Umbilical cord (tissue), 2 donors: ENCODE measurements at places on chromosomes 7 and 10. TPM values are rescaled to one million over a fixed set of nuclear protein-coding genes. Genes with fewer than 3 reads are reported as not detected.

The PDZD7 gene
- total RNA-seq: 0.48 TPM

GRCh38 chr10:2011106-2011716, 273.9 kb upstream of the ADARB2 start:
- no peak for DNase-seq

DNA sequence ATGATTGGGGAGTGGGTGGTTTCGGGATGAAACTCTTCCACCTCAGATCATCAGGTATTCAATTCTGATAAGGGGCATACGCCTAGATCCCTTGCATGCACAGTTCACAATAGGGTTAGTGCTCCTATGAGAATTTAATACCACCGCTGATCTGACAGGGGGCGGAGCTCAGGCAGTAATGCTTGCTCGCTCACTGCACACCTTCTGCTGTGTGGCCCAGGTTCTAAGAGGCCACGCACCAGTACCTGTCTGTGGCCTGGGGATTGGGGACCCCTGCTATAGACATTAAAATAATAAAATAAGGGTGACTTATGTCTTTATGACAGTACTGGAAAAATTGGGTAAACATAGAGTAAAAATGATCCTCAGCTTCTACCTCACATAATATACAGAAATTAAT, 66.1 kb downstream of the SAMD9 start:
- DNase-seq: no peak

The KIAA1217 gene
- 32.0 TPM for total RNA-seq

- no peak for DNase-seq
Measured at GRCh38 chr10:77581738-77582137, 55.9 kb downstream of the KCNMA1 start.

GRCh38 chr7:159086301-159086925, 58.3 kb downstream of the VIPR2 start:
- DNase-seq: no peak

The CCDC172 gene
- total RNA-seq: 2.9 TPM

GRCh38 chr7:141671705-141672496, 30.1 kb downstream of the DENND11 start:
- no peak for DNase-seq

DNA sequence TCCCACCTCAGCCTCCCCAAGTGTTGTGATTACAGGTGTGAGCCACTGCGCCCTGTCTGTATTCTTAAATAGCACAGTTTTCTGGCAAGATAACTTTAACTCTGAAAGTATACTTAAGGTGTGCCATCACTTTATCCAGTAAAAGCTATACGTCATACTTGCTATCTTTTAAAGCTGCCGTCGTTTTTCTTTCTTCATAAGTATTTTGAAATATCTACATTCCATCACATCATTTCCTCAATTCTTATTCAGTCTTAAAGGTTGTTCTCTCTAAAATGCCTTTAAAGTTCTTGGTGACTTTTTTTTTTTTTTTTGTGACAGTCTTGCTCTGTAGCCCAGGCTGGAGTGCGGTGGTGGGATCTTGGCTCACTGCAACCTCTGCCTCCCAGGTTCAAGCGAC, 34.7 kb downstream of the PTPN12 start:
- no peak for DNase-seq

The ADIRF gene
- 21.9 TPM for total RNA-seq

- DNase-seq: no peak
Measured at GRCh38 chr10:29517352-29517923, 117.3 kb downstream of the SVIL start.

DNA sequence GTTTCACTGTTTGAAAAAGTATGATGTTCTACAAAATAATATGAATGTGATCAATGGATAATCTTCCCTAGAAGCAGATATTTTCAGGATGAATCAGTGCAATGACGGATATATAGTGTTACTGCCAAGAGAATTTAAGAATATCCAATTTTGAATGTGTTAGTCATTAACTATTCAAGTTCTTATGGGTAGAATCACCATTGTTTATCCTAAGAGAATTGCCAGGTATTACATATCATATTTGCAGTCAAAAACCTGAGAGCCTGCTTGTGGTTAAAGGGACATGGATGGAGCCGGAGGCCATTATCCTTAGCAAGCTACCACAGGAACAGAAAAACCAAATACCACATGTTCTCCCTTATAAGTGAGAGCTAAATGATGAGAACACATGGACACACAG, 26.9 kb downstream of the AHR start:
- DNase-seq: no peak

GRCh38 chr7:23965296-23965695, 255.3 kb downstream of the STK31 start:
- DNase-seq: peak; percentile 57

DNA sequence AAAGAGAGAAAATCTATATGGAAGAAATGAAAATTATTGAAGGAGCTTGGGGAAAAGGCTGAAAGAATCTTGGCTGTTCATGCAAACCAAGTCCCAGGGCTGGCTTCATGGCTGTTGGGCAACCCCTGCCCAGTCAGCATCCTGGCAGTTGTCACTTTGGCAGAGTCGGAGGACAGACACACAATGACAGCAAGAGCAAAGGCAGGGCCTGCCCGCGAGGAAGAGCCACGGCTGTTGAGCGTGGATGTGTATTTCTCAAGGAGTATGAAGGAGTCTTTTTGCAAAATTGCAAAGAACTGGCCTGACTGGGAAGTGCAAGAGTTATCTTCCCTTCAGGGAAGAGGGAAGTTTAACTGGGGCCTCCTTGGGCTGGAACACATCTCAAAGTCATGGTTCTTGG, 11.7 kb downstream of the PTPRE start:
- DNase-seq: no peak

DNA sequence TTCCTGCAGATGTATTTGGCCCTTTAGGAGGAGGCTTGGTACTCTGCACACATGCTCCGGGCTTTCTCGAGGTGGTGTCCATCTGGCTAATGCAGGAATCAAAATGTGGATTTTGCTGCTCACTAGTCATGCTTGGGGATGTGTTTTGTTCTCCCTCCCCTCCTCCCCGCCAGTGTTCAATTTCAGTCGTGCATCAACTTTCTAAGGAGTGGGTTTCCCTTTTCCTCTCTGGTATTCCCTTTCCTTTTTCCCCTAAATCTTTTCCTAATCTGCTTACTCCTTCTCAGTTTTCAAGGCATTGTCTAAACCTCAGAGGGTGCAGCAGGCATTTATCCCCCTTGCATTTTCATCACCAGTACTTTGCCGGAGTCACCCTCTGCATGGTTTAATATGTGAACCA, 201.8 kb downstream of the CCDC3 start:
- DNase-seq: no peak

DNA sequence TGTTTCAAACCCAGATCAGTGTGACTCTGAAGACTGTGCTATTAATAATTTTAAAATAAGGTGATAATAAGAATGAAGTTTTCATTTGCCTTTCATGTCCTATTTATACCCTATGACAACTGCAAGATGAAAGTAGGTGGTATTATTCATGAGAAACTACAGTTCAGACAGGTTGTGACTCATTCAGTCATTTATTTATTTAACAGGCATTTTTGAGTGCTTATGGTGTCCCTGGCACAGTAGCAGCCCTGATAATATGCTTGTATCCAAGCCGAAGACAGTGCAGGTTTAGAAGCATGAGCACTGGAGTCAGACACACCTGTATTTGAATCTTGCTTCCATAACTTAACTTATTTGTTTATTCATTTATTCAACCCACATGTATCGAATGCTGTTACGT, 87.1 kb downstream of the FZD1 start:
- no peak for DNase-seq

- no peak for DNase-seq
Measured at GRCh38 chr7:33694006-33694405, 211.3 kb upstream of the BMPER start.

- no peak for DNase-seq
Measured at GRCh38 chr7:41097501-41097900, 605.4 kb downstream of the INHBA start.

DNA sequence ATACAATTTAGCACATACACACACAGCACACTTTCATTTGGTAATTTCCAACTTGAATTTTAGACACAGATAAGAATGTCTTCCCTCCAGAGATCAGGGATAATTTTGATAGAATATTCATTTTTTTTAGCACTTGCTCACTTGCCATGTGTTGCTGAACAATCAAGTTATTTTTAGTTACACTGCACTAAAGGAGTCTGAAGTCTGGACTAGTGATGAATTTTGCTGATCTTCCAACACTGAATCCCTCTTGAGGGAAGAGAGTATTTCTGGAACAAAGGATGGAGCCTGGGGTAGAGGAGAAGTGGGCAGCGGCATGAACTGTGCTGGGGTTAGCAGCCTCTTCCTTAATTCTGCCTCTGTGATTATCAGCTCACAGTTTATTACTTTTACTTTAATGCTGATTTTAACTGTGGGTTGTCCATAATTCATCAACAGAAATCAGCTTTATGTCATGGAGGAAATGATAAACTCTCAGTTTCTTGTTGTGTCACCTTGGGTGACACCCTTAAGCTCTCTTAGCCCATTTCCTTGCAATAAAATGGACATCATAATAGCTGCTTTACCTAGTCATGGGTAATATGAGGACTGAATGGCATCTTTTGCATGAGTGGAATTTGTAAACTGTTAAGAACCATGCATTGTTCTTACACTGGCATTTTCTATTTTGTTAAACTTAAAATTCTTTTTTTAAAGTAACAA, 32.1 kb downstream of the SGPL1 start:
- DNase-seq: peak; percentile 24

GRCh38 chr10:15321431-15322341, 49.4 kb downstream of the FAM171A1 start:
- DNase-seq: peak; percentile 94

The CLRN3 gene
- total RNA-seq: not detected

DNA sequence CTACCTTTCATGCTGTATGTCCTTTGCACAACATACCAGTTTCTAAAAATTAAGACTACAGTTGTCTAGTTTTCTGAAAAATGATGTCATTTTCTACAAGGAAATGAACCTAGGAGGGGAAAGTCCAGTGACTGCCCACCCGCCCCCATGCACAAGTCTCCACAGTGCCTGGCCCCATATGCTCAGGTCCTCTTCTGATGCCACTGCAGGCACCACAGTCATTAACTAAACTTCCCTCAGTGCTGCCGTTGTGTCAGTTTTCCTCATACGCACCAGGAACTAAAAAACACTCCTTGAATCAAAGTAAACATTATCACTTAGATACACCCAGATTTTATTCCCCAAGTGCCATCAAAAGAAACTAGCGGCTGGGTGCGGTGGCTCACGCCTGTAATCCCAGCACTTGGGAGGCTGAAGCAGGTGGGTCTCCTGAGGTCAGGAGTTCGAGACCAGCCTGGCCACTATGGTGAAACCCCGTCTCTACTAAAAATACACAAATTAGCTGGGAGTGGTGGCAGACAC, 6.9 kb upstream of the TNS3 start:
- DNase-seq: no peak

The CLEC2L gene
- 0.96 TPM for total RNA-seq

The NUTM2A gene
- total RNA-seq: not detected

DNA sequence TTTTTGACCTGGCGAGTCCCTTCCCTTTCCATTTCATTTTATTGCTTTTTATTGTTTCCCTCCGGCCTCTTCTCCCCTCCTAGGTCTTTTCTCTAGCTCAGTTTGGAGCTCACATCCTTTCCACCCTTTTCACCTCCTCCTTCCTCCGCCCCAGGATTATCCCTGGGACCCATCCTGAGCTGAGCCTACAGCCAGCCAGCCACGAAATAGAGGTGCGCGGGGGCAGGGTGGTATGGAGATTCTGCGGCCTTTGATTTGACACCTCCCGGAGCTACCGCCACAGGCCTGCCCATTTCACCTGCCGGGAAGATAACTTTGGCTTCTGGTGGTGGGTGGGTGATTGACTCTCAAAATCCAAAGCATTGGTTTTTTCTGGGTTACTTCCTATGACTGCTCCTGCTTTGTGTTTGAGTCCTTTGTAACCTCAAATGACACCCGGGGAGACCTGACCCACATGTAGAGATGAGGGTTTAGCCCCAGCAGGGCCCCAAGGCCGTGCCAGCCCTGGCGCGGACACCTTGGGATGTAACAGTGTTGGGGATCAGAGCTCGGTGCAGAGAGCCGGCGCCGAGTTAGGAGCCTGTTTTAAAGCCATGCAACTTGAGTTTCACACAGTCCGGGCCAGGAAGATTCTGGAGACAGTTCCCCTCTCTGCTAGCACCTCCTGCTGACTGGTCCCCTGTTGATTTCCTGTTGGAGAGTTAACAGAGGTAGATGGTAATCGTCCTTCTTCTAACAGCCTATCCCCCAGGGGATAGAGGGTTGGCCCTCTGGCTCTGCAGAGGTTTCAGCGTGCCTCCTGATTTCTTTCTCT, 1.5 kb downstream of the DUSP5 start:
- peak; percentile 43 for DNase-seq

DNA sequence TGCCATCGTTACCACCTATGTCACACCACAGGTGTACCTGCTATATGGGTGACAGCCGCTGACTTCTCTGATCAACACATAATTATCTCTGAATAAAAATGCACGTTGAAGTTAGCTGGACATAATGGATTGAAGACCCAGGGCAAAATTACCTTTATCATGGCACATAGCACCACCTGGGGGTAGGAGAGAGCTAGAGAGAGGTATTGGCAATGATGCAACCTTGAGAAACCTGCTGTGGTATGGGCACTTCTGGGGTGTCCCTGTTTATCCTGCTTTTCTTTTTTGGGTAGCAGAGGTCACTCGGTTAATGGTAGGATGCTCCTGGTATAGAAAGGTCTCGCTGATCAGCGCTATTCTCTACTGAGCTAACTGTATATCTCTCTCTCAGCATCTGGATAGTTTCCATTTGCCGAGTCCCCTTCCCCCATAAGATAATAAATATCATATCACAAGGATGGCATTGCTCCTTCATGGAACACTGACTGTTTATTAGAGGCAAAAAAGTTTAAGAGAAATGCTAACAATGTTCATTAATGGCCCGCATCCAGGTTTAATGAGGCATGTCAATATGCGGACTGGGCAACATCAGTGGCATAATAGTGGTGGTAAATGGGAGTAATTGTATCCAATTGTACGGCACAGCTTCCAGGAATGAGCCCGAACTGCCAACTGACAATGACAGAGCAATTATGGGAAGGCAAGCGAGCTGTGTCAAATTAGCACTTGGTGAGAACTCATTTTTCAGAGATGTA, 323.1 kb downstream of the TFEC start:
- DNase-seq: no peak

The SPDYE6 gene
- not detected for total RNA-seq

The ACTL6B gene
- total RNA-seq: not detected

The ECHS1 gene
- 28.2 TPM for total RNA-seq

The HSPA12A gene
- total RNA-seq: 13.0 TPM

- DNase-seq: no peak
Measured at GRCh38 chr10:73759512-73760115, 15.4 kb downstream of the SEC24C start.

GRCh38 chr10:34769899-34770298, 45.2 kb downstream of the PARD3 start:
- DNase-seq: no peak

GRCh38 chr7:1085266-1085665, 2.6 kb upstream of the GPER1 start:
- DNase-seq: no peak

GRCh38 chr7:37065779-37066271, 341.5 kb upstream of the AOAH start:
- DNase-seq: peak; percentile 84

DNA sequence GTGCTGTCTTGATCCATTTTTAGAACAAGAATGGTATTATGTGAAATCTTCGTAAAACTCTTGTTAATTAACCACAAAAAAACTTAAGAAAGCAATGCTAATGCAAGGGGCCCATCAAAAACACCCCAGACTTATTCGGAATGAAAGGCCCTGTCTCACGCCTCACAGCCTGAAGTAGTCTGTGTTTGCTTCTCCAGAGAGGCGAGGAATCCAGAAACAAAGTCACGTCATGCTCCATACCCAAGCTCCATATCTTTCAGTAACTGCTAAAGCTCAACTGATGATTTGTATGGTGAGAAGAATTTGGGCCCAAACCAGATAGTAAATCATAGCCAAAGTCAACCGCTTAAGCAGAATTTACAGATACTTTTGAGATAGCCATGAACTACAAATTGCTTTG, 155.4 kb downstream of the ATE1 start:
- peak; percentile 80 for DNase-seq
